GF-D8 (cell line): ENCODE measurements at places on chromosomes 7 and 10.

DNA sequence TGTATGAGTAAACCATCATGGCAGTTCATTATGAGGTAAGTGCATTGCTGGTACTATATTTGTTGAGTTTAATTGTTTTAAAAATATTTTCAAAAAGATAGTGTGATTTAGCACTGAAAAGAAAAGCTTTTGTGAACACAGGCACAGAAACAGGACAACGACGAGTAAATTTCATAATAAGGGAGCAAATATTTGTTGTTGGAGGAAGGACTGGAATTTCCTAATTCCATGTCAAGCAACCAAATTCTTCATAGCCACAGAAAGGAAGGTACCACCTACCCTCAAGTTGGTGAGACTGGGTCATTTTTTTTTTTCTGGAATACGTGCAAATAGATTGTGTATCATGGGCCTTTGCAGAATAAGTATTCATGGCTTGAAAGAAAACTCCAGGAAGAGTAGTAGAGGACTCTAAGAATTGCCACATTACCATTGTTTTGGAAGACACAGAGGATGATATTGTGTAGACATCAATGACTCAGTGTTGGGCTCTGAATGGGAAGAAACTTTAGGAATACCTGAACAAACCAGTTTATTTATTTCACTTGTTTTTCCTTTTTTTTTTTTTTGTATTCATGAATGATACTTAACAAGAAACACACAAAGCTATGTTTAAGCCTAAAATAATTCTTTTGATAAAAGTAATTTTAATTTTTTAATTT, 7.8 kb downstream of the UBE2D4 start:
- DNase-seq: no peak

GRCh38 chr10:11472158-11472753, 139.2 kb downstream of the USP6NL start:
- no peak for DNase-seq

DNA sequence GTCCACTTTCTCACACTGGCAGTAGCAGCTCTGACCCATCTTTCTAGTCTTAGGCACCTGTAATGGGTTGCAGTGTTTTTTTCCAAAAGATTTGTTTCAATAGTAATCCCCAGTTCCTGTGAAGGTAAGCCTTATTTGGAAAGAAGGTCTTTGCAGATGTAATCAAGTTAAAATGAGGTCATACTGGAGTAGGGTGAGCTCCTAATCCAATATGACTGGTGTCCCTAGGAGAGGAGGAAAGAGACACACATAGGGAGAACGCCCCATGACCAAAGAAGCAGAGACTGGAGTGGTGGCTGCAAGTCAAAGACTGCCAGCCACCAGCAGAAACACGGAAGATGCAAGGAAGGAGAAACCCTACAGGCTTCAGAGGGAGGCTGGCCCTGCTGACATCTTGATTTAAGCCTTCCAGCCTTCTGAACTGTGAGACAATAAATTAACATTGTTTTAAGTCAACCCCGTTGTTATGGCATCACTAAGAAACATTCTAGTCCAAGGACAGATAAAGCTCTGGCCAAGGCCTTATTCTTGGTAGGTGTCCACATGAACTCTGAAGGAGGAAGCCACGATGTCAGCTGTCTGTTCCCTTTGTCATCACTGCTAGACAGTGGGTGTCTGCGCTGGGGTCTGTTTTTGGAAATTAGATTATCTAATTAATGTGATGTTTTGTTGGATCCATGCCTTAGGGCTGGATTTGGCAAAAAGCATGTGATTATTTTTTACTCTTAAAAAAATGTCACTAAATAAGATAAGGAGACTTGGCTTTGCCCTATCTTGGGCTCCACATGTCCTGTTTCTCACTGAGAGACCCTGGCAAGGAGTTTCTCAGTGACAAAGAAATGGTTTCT, 214.9 kb downstream of the KCNMA1 start:
- DNase-seq: no peak

GRCh38 chr10:76190634-76191270, 759.3 kb downstream of the LRMDA start:
- DNase-seq: no peak

DNA sequence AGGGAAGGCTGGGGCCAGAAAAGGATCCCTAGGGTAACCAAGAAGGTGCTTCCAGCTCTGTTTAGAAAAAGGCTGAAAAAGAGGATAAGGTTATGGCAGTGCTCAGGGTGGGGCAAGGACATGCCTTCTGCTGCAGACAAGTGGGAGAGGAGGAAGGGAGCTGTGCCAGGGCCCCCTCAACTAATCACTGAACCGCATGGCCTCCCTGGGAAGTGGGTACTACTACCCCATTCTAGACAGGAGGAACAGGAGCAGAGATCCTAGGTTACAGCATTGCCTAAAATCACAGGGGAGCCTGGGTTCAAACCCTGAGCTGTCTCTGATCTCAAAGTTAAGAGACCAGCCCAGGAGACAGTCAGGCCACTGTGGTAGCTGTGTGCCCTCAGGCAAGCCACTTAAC, 149.7 kb downstream of the GRID1 start:
- no peak for DNase-seq

GRCh38 chr10:87979847-87980246, 116.4 kb downstream of the PTEN start:
- DNase-seq: no peak
